Stimulated activated effector memory CD8-positive, alpha-beta T cell treated with anti-CD3 and anti-CD28 coated beads, Interleukin-12 subunit alpha, Interleukin-12 subunit beta, amount 100 ng/mL, for 72 hours (primary cell): ENCODE measurements at places on chromosomes 13 and 19.

DNA sequence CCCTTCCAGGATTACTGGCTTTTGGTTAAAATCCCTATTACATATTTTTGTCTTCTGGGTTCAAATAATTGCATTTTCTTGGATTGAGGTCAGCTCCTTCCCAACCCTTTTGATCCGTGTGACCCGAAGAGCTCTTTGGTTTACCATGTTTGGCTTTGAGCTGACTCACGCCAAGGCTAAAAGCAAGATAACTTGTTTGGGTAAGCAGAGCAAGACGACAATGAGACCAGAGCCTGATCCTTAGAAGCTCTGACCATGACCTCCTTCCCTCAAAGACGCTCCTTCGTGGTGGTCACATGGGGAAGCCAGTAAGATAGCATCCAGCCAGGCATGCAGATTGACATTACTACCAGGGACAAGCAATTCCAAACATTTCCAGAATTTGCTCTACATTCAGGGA is 153.8 kb downstream of the DCT start:
- no peak for DNase-seq

- DNase-seq = no peak
These were observed 887 bp downstream of the CDADC1 start for GRCh38 chr13:49248622-49249002.

GRCh38 chr13:114015111-114015968 is 41.5 kb upstream of the C13orf46 start:
- DNase-seq = no peak

DNA sequence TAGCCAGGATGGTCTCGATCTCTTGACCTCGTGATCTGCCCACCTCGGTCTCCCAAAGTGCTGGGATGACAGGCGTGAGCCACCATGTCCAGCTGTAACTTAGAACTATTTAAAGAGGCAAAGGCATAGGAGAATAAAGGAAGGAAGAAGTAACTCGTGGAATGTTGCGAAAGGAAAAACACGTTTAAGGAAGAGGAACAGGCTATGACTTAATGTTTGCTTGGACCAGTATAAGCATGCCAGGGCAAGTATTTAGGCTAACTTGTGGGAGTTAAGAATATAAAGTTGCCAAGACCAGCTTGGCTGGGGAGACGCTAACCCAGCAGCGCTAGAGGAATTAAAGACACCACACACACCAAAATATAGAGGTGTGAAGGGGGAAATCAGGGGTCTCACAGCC is 33.5 kb downstream of the ZNF844 start:
- no peak for DNase-seq

- DNase-seq = no peak
These were observed 36.6 kb downstream of the USP12 start for GRCh38 chr13:27135023-27135422.

- no peak for DNase-seq
These were observed 2.6 kb downstream of the NEK3 start for GRCh38 chr13:52156724-52157261.

GRCh38 chr19:39941615-39942365 is 7.4 kb upstream of the FCGBP start:
- no peak for DNase-seq

DNA sequence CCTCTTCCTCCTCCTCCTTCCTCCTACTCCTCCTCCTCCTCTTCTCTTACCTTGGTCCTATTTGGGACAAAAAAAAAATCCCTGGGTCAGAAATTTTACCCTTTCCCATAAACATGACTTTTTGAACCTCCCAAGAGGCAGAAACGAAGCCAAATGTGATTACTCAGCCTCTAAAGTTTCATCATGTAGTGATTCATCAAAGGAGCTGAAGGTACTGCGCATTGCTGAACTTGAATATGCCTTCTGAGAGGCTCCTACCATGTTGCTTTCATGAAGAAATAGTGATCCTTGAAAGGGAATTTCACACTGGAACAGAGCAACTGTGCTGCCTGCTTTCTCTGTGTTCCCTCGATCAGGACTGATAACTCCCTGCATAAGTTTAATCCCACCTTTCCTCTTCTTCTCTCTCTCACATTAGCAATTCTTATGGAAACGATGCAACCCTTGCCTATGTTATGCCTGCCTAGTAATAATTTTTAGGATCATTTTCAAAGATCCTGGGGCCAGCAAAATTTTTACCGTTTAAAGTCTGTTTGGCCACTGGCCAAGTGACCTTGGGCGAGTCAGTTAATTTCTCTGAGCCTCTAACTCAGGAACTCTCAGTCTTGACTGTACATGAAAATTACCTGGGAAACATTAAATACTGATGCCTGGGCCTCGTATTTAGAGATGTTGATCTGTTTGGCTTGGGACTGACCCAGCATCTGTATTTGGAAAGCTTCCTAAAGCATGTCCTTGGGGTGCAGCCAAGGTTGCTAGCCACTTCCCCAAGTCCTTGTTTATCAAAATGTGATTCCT is 149.5 kb downstream of the DCT start:
- DNase-seq = no peak

DNA sequence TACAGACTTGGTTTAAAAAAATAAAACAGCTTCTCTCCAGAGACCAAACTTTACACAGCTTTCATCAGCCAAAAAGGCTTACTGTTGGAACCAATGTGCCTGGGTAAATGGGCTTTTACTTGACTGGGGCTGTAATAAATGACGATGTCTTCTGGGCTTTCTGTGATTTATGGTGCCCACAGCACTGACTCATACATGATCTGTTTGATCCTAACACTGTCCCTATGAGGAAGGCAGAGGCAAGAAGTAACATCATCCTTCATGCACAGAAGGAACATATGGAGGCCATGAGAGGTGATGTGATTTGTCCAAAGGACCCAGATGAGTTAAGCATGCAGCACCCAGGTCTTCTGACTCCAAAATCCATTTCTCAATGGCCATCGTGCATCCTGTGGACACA is 77.4 kb downstream of the DOCK9 start:
- DNase-seq = no peak

DNA sequence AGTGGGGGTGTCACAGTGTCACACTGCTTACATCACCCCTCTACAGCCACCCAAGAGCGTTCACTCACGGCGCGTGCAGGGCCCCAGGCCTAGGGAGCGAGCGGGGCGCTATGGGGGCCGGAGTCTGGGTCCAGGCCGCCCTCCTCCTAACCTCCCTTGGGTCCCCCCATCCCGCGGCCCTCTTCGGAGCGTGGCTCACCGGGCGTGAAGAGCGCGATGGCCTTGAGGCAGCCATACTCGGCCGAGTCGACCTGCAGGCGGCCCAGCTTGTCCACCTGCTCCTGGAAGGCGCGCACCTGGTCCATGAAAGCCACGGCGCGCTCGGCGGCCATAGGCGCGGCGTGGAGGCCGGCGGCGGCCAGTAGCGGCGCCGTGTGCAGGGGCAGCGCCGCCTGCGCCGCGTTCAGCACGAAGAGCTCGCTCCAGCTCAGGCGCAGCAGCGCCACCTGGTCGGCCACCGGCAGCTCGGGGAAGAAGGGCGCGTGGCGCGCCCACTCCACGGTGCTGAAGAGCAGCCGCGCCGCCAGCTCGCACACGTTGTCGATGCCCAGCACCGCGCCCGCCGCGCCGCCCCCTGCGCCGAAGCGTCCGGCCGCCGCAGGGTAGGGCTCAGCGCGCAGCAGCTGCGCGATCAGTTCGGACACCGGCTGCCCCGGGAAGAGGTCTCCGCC is 9.4 kb downstream of the OCEL1 start:
- DNase-seq = peak; percentile 81

DNA sequence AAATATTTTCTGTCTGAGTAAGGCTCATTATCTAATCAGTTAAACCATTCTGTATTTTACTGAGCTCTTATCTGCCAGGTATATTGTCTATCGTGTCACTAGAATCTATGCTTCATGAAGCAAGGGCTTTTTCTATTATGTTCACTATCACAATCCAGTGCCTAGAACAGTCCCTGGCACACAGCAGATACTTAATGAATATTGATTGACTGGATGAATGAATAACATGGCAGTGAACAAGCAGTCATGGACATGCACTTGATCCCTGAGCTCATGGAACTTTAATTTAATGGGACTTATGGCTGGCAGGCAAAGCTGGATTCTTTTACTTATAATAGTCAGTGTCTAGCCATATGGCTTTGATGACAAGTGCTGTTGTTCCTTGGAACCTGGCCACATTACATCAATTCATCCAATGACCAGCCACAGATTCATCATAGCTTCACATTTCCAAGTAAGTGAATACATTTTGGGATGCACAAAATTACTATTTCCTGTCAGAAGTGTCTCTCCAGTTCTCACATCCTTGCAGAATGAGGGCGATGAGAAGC is 214.8 kb downstream of the COG6 start:
- DNase-seq = no peak

DNA sequence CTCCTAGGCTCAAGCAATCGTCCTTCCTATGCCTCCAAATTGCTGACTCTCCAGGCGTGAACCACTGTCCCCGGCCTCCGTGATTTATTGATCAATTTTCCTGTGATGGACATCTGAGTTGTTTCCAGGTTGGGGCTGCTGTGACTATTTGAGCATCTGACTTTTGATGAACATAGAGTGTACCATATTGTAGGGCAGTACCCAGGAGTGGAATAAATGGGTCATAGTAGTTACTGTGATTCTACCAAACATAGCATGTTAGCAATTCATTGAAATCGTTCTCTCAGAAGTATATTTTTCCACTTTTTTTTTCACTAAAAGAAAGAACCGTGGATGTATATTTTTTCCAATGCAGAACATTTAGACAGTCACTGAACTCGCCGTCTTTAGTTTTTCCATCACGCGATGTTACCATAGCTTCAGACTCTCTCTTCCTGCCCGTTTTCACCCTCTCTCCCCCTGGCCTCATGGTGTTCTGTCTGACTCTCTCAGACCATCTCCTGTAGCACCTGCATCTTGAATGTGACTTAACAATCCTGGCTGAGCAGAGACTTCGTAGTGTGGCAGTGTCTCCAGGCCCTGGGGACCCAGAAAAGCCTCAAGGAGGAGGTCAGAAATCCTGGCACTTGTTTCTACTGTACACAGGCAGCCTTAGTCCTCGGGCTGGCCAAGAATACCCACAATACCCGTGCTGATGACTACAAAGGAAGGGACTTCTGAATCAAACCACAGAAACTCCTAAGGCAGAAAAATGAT is 3.2 kb upstream of the RASGRP4 start:
- DNase-seq = no peak

GRCh38 chr13:26605845-26606244 is 48.4 kb downstream of the WASF3 start:
- DNase-seq = no peak

GRCh38 chr19:1699386-1699785 is 47.0 kb upstream of the TCF3 start:
- no peak for DNase-seq

GRCh38 chr13:27962128-27962841 is 6.8 kb downstream of the CDX2 start:
- no peak for DNase-seq

- no peak for DNase-seq
These were observed 176.8 kb upstream of the PCDH20 start for GRCh38 chr13:61592489-61592888.

DNA sequence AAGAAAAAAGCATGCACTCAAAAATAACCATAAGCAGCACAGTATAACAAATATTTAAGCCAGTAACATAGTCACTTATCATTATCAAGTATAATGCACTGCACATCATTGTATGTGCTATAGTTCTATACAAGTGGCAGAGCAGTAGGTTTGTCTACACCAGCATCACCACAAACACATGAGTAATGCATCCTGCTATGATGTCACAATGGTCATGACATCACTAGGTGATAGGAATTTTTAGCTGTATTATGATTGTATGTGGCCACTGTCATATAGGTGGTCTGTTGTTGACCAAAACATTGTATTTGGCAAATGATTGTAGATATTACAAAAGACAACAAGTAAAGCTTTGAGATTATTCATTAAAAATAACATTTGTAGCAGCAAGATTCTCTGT is 860.7 kb upstream of the GPC6 start:
- DNase-seq = no peak

DNA sequence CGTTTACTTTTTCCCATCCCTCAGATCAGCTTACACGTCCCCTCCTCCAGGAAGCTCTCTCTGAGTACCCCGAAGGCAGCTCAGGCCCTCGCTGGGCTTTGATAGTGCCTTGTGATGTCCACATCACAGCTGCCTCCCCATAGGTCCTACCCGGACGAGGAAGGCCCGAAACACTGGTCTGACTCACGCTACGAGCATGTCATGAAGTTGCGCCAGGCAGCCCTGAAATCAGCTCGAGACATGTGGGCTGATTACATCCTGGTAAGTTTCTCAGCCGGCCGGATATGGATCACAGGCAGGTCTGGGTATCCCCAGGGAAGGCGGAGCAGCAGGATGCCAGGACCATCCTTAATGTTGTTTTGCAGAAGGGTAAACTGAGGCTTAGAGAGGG is 4.8 kb downstream of the COLGALT1 start:
- no peak for DNase-seq

- DNase-seq = peak; percentile 67
These were observed at the start of gene ZNF285 for GRCh38 chr19:44401139-44402115. TSS of gene ZNF285 (minus strand) at chr19:44401608. CDS start at chr19:44397213, 4,395 bp downstream.

DNA sequence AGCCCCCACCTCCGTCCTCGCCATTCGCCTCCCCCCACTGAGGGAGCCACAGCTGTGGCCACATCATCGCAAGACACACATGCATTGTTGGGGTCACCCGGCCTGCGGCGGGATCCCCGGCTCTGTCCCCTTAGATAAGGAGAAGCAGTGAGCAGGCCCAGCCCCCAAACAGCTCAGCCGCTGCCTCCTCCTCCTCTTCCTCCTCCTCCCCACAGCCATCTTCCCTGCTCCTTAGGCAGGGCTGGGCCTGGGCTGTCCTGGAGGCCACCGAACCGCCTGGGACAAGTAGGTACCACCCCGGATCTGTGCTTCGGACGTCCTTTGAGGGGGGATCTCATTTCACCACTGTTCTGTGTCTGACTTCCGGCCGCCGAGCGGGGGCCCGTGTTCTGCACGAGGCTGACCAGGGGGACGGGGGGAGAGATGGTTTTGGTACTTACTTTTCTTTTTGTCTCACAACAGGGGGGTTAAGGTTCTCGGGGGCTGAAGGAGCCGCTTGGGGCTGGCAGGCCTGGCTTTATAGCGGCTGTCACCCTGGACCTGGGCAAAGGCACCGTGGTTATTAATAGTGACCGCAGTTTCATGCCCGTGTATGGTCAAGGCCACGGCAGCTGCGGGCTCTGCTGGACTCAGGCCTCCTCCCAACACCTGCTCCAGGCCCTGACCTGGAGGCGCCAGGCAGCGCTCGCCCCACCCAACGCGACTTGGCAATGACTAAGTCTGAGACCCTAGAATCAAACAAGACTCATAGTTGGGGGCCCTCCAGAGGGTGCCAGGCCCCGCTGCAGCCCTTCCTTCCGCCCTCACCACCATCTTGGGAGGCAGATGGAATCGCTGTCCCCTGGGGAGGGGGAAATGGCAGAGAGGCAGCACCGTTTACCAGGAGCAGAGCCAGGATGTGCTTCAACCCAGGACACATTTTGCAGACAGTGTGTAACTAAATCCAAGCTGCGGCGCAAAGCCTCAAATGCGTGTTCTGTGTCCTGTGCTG is 18.3 kb downstream of the NMRK2 start:
- peak; percentile 67 for DNase-seq

DNA sequence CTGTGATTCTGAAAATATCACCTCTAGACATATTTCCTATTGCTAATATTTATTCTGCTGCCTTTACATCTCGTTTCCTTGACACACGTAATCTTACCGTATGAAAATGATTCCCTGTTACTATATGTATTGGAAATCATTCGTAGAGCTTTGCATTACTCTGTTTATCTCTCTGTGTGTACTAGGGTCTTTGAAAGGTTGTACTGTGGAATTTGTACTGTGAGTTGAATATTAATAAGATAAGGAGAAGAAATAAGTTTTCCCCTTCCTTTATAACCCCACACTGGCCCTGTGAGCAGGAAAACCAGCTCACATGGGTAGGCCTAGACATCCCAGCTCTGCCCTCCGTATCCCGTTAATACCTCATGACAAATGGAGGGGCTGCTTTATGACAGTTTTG is 354.9 kb downstream of the KLF5 start:
- DNase-seq = no peak
